ENCODE measurements at places on chromosomes 7 and 10. TPM values are rescaled to one million over a fixed set of nuclear protein-coding genes. Genes with fewer than 3 reads are reported as not detected.

Gene HOXA6
- not detected for total RNA-seq

Gene SSC4D
- 11.8 TPM for total RNA-seq

Gene UCMA
- total RNA-seq: 4.1 TPM

Gene GNAT3
- not detected for total RNA-seq

Gene ZMIZ1
- total RNA-seq: 28.0 TPM

Gene CCDC172
- 3.6 TPM for total RNA-seq

GRCh38 chr10:49379596-49380410, 16.1 kb downstream of the DRGX start:
- no peak overlapping the region for H3K4me3 ChIP-seq
- H3K27me3 ChIP-seq: no peaks in the 10 kb centered on the region
- H3K4me1 ChIP-seq: no peaks in the 10 kb centered on the region
- H3K27ac ChIP-seq: no peak overlapping the region
- no peaks in the 10 kb centered on the region for H3K36me3 ChIP-seq
- DNase-seq: no peak

GRCh38 chr10:105017691-105018090, 376.6 kb downstream of the SORCS3 start:
- H3K36me3 ChIP-seq: no peaks in the 10 kb centered on the region
- no peaks in the 10 kb centered on the region for H3K4me1 ChIP-seq
- H3K4me3 ChIP-seq: no peak overlapping the region

DNA sequence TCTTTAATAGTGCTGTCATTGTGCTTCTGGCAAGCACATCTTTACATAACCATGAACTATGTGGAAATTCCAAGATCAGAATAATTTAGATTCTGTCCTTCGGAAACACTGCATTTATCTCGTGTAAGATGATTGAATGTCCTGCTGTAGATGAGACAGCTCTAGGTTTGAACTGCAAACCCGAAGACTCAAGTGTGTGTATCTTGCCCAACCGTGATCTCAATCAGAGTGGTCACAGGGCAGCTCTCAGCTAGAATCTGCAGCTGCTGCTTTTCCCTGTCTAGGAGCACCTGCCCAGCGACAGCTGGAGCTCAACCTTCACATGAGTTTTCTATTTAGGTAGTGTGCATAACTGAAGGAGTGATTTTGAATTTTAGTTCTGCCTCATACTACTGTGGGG, 17.5 kb upstream of the KIF20B start:
- DNase-seq: no peak
- no peaks in the 10 kb centered on the region for H3K36me3 ChIP-seq
- no peak overlapping the region for H3K4me3 ChIP-seq
- H3K27ac ChIP-seq: no peak overlapping the region

DNA sequence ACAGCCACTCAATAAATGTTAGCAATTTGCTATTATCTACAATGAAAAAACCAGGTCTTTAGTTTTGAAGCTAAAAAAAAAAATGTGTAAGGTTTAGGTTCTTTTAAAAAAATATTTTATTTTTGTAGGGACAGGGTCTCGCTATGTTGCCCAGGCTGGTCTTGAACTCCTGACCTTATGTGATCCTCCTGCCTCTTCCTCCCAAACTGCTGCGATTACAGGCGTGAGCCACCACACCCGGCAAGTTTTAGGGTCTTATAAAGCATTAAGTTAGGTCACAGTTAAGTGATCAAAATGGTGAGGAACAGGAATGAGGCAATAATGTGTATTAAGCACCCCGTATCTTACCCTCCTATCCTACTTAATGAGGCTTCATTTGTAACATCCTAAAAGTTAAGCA, 774 bp downstream of the SEM1 start:
- H3K36me3 ChIP-seq: no peaks in the 10 kb centered on the region
- H3K4me1 ChIP-seq: no peaks in the 10 kb centered on the region
- DNase-seq: no peak
- 0 out of 2 replicates have a peak overlapping the region, but pooled peaks have one; percentile 83 for H3K27ac ChIP-seq

DNA sequence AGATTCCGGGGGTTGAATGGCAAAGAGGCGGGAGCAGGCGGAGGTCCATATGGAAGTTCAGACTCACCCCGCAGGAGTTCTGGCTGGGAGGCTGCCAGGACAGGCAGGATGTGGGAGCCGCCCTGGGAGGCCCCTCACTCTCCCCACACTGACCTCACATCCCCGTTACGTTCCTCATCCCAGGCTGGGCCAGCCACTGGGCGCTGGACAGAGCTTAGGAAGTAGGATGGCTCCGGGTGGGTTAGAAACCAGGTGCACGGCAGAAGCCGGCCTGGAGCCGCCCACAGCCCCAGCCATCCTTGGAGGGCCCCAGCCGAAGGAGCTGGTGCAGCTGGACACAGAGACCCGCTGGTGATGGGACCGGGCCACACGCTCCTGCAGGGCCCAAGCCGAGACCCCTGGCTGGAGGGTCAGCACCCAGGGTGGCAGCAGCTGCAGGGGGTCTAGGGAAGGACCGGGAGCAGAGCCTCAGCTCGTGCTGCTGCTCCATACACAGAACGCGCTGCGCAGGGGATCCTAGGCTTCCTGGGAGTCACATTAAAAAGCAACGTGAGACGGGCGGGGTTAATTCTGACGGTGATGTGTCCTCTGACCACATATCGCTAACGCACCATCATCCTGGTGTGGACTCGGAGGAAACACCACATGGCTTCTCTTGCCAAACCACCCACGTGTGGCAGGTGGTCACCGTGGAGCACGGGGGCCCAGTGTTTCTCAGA, 98.6 kb upstream of the DIP2C start:
- no peak overlapping the region for H3K27ac ChIP-seq
- H3K36me3 ChIP-seq: no peaks in the 10 kb centered on the region
- no peak overlapping the region for H3K4me3 ChIP-seq
- H3K27me3 ChIP-seq: peaks cover 4% of the 10 kb centered on the region
- H3K4me1 ChIP-seq: peaks cover 2% of the 10 kb centered on the region

DNA sequence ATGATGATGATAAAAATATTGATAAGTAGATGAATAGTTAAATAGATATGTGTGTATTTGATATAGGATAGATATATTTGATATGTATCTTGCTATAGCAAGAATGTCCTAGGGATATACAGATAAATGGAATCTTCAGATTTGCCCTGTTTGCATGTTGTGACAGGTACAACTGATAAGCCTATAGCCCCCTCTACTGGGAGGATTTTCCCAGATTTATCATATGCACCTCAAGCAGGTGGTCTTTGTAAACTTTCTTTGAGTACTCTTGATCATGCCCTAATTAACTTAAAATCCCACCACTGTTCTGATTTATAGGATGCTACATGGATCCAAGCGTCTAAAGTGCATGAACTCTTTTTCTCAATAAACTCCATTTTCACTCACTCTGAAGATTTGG, 1050.7 kb downstream of the SORCS3 start:
- H3K27me3 ChIP-seq: no peaks in the 10 kb centered on the region
- H3K27ac ChIP-seq: no peak overlapping the region
- no peak for DNase-seq
- no peaks in the 10 kb centered on the region for H3K36me3 ChIP-seq
- H3K4me1 ChIP-seq: no peaks in the 10 kb centered on the region

- peaks cover 17% of the 10 kb centered on the region for H3K27me3 ChIP-seq
- no peaks in the 10 kb centered on the region for H3K36me3 ChIP-seq
- peak overlapping the region; percentile 49 for H3K4me3 ChIP-seq
- H3K4me1 ChIP-seq: peaks cover 19% of the 10 kb centered on the region
- no peak overlapping the region for H3K27ac ChIP-seq
- peak; percentile 61 for DNase-seq
Observed at GRCh38 chr10:103277713-103278536, 987 bp downstream of the INA start.

DNA sequence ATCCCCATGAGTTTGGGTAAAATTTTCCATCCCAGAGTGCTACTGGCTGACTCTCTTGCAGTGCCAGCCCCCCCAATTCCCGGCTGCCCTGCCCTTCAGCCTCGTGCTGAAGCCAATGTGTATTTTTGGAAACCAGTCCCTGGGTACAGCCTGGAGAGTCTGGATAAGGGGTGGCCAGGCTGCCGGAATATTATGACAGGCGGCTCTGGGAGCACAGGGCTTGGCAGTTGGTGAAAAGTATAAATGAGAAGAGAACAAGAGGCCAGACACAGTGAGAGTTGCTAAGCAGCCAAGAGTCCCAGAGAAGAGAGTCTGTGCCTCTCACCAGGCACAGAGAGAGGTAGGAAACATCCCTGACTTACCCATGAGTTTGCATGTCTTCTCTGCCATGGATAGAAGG, 53.6 kb downstream of the TMEM130 start:
- DNase-seq: no peak
- H3K36me3 ChIP-seq: no peaks in the 10 kb centered on the region
- no peak overlapping the region for H3K4me3 ChIP-seq

GRCh38 chr7:30566596-30566995, 28.1 kb upstream of the GARS1 start:
- H3K4me1 ChIP-seq: peaks cover 2% of the 10 kb centered on the region
- H3K36me3 ChIP-seq: no peaks in the 10 kb centered on the region
- no peaks in the 10 kb centered on the region for H3K27me3 ChIP-seq

GRCh38 chr10:64096941-64097340, 575.7 kb downstream of the REEP3 start:
- H3K27ac ChIP-seq: no peak overlapping the region
- H3K4me1 ChIP-seq: no peaks in the 10 kb centered on the region
- DNase-seq: no peak
- no peak overlapping the region for H3K4me3 ChIP-seq
- no peaks in the 10 kb centered on the region for H3K27me3 ChIP-seq
- H3K36me3 ChIP-seq: no peaks in the 10 kb centered on the region

DNA sequence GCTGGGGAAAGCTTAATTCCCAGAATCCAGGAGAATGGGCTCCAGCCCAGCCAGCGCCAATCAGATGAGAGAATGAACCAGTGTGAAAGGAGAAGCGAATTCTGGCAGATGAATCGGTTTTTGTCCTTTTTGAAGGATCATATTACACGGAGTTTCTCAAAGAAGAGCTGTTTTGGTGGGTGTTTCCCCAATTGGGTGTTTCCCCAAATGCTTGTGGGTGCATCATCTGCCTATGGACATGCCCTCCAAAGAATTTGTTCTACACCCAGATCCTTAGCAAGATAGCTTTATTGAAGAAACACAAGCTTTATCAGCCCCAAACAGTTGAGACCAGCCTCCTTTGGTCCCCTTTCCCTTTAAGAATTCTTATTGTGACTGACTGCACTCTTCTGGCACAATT, 186.5 kb upstream of the GPR26 start:
- no peaks in the 10 kb centered on the region for H3K36me3 ChIP-seq
- DNase-seq: no peak
- H3K27ac ChIP-seq: no peak overlapping the region
- no peaks in the 10 kb centered on the region for H3K27me3 ChIP-seq

- H3K36me3 ChIP-seq: no peaks in the 10 kb centered on the region
- H3K27me3 ChIP-seq: no peaks in the 10 kb centered on the region
- H3K4me1 ChIP-seq: no peaks in the 10 kb centered on the region
- H3K4me3 ChIP-seq: no peak overlapping the region
- no peak overlapping the region for H3K27ac ChIP-seq
Observed at GRCh38 chr7:92668564-92668963, 78.4 kb upstream of the FAM133B start.

DNA sequence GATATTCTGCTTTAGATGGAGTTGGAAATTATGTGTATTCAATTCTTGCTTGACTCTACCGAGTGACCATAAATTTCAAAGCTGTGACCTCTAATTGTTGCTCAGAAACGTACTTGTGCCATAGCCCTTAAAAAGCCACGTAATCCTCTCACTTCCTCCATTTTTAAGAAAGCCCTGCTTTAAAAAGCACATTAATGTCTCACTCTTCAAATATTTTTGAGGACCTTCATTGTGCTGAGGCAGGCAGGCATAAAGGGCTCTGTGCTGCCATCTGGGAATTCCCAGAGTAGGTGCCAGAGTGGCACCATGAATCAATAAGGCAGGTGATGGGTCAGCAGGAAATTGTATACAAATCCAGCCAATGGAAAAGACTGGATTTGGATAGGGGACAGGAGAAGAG, 97.7 kb upstream of the FAM204A start:
- H3K4me3 ChIP-seq: no peak overlapping the region
- no peaks in the 10 kb centered on the region for H3K27me3 ChIP-seq
- no peak overlapping the region for H3K27ac ChIP-seq
- H3K36me3 ChIP-seq: no peaks in the 10 kb centered on the region
- DNase-seq: no peak

- no peak for DNase-seq
- no peaks in the 10 kb centered on the region for H3K36me3 ChIP-seq
- no peak overlapping the region for H3K4me3 ChIP-seq
Observed at GRCh38 chr7:47095946-47096345, 486.0 kb downstream of the TNS3 start.

GRCh38 chr10:103917302-103918052, 507 bp downstream of the STN1 start:
- H3K36me3 ChIP-seq: peaks cover 14% of the 10 kb centered on the region
- DNase-seq: no peak
- H3K4me3 ChIP-seq: peak overlapping the region; percentile 78
- no peaks in the 10 kb centered on the region for H3K27me3 ChIP-seq

DNA sequence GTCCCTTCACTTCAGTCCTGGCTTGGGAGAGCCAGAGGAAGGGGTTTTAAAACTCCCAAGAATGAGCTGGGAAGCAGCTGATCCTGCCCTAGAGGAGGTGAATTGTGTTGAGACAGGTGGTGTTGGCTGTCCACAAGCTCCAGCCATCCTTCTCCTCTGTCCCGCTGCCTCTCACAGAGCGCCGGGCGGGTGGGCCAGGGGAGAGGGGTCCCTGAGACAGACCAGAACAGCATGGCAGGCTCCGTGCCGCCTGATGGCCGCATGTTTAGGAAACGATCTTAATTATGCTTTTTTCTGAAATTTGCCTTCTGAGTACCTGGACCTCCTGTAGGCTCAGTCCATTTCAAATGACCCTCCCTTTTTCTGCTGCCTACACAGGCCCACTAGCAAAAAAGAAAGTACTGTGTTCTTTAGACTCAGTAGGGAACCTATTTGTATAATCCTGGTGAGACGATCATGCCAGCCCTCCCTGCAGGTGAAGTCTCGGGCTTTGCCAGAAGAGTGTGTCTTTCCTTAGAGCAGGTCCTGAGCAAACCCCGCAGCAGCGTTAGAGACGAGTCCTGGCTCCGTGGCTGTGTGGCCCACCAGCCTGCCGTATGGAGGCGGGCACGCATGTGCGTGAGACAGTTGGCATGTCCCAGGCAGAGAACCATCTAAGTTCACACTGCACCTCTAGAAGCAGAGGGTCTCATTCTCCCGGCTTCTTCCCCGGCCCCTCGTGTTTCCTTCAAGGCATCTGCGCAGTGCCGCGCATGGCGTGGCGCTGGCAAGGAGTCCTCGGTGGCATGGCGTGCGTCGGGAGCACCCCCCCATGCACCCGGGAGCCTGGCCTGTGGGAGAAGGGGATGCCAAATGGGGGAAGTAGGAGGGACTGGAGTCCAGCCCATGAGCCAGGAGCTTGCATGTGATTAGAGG, 26.3 kb upstream of the PWWP2B start:
- no peak for DNase-seq
- H3K27me3 ChIP-seq: no peaks in the 10 kb centered on the region
- H3K27ac ChIP-seq: no peak overlapping the region
- H3K4me1 ChIP-seq: no peaks in the 10 kb centered on the region
- no peak overlapping the region for H3K4me3 ChIP-seq
- H3K36me3 ChIP-seq: no peaks in the 10 kb centered on the region

GRCh38 chr7:24729365-24730017, 27.8 kb downstream of the GSDME start:
- peaks cover 15% of the 10 kb centered on the region for H3K4me1 ChIP-seq
- H3K36me3 ChIP-seq: no peaks in the 10 kb centered on the region
- no peak for DNase-seq
- H3K27ac ChIP-seq: no peak overlapping the region
- H3K4me3 ChIP-seq: no peak overlapping the region
- H3K27me3 ChIP-seq: no peaks in the 10 kb centered on the region

GRCh38 chr10:105195831-105196230, 554.7 kb downstream of the SORCS3 start:
- DNase-seq: no peak
- no peaks in the 10 kb centered on the region for H3K27me3 ChIP-seq
- H3K4me3 ChIP-seq: no peak overlapping the region
- no peak overlapping the region for H3K27ac ChIP-seq
- H3K4me1 ChIP-seq: no peaks in the 10 kb centered on the region
- H3K36me3 ChIP-seq: no peaks in the 10 kb centered on the region

Measured in H1 (cell line).